ENCODE measurements at places on chromosomes 12 and 14.

- DNase-seq, result no peak
Observed at GRCh38 chr12:68487721-68488309, 122.9 kb upstream of the RAP1B start.

GRCh38 chr12:18942669-18943068 lies 186.9 kb upstream of the PLEKHA5 start:
- no peak for DNase-seq

- no peak for DNase-seq
Observed at GRCh38 chr14:74444866-74445265, 18.9 kb upstream of the SYNDIG1L start.

GRCh38 chr12:50085615-50086072 lies 502 bp downstream of the SMARCD1 start:
- DNase-seq, result no peak

GRCh38 chr12:116276652-116277466 lies 634 bp downstream of the MED13L start:
- peak; percentile 47 for DNase-seq

DNA sequence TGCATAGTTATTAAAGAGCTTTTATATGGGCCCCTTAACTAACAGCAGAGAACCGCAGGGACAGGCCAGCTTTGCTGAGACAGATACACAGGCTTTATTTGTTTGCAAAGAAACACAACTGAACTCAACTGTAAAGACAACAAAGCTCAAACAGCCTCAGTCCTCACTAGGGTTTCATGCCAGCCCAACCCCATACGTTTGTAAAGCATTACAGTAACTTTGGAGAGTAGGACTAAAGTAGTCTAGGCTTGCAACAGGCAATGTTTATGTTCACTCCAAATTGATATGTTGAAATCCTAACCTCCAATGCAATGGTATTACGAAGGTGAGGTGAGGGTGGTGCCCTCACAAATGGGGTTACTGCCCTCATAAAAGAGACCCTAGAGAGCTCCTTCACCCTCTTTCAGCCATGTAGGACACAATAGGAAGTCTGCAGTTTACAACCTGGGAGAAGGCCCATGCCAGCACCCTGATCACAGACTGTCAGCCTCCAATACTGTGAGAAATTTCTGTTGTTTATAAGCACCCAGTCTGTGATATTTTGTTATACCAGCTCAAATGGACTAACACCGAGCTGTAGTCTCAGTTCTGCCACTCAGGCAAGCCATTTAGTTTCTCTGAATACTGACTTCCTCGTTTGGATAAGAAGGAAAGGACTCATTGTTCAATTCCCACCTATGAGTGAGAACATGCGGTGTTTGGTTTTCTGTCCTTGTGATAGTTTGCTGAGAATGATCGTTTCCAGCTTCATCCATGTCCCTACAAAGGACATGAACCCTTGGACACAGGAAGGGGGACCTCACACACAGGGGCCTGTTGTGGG lies 35.2 kb downstream of the PPM1H start:
- no peak for DNase-seq

GRCh38 chr12:25808604-25809003 lies 149.9 kb upstream of the RASSF8 start:
- no peak for DNase-seq

- no peak for DNase-seq
Observed at GRCh38 chr14:33691907-33692306, 259.0 kb downstream of the EGLN3 start.

All from activated T-helper 9 cell treated with anti-CD3 and anti-CD28 coated beads, Interleukin-2, amount 50 U/mL, for 16 hours (primary cell).